Karpas-422 (cell line): ENCODE measurements at places on chromosomes 3 and 15. TPM values are rescaled to one million over a fixed set of nuclear protein-coding genes. Genes with fewer than 3 reads are reported as not detected.

Gene DISP2
- total RNA-seq, result 0.07 and 2.6 TPM in 2 replicates

DNA sequence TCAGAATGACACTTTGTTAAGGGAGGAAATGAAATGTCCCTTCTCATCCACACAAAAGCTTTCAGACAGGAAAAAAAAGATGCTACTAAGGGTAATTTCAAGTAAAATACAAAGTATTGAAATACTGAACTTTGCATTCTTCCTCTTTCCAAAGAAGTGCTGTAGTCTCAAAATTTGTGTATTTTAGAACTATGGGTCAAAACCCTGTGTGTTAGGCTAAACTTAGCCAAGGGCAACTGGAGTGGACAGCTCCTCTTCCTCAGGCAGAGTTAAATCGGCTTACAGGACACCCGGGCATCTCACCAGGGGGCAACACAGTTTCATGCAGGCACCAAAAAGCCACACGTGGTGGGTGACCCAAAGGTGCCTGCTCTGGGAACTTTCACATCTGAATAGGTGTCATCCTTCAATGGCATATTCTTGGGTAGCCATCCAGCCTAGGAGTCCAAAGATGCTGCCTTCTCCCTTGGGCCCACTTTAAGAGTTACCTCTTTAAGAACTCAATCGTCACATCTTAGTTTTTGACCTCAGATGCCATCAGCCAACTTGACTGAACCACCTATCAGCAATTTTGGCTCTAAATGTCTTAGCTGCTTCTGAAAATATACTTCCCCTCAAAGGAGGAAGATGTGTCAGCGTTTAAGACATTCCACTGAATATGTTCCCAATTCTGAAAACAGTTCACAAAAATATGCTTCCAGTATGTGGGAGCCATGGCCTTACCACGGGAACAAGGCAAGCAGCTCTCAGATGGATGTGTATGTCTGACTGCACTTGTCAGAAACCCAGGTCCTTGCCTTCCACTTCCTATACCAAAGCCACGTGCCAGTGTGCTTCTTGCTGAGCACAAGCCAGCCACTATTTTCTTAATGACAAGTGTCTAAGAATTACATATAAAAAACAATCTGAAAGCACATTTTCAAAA is 32.2 kb upstream of the MUC13 start:
- H3K36me3 ChIP-seq, result peaks cover 36% of the 10 kb centered on the region
- peaks cover 30% of the 10 kb centered on the region for H3K4me1 ChIP-seq
- no peak overlapping the region for H3K27ac ChIP-seq
- H3K27me3 ChIP-seq, result no peaks in the 10 kb centered on the region
- no peak for DNase-seq
- no peak overlapping the region for H3K4me3 ChIP-seq

GRCh38 chr3:46335541-46335940 is 18.4 kb upstream of the CCR2 start:
- no peaks in the 10 kb centered on the region for H3K27me3 ChIP-seq
- H3K27ac ChIP-seq, result no peak overlapping the region
- H3K4me3 ChIP-seq, result no peak overlapping the region
- no peaks in the 10 kb centered on the region for H3K4me1 ChIP-seq
- no peak for DNase-seq

GRCh38 chr3:133042778-133043177 is 4.6 kb downstream of the TMEM108 start:
- no peak overlapping the region for H3K27ac ChIP-seq
- H3K4me1 ChIP-seq, result no peaks in the 10 kb centered on the region
- H3K27me3 ChIP-seq, result no peaks in the 10 kb centered on the region
- H3K4me3 ChIP-seq, result no peak overlapping the region

- no peaks in the 10 kb centered on the region for H3K4me1 ChIP-seq
- no peaks in the 10 kb centered on the region for H3K27me3 ChIP-seq
- no peak overlapping the region for H3K4me3 ChIP-seq
These were observed 701.9 kb downstream of the IGSF11 start for GRCh38 chr3:118332699-118333098.

GRCh38 chr3:116200956-116201690 is 244.2 kb downstream of the LSAMP start:
- no peak overlapping the region for H3K27ac ChIP-seq
- no peak for DNase-seq
- no peak overlapping the region for H3K4me3 ChIP-seq
- H3K4me1 ChIP-seq, result no peaks in the 10 kb centered on the region

DNA sequence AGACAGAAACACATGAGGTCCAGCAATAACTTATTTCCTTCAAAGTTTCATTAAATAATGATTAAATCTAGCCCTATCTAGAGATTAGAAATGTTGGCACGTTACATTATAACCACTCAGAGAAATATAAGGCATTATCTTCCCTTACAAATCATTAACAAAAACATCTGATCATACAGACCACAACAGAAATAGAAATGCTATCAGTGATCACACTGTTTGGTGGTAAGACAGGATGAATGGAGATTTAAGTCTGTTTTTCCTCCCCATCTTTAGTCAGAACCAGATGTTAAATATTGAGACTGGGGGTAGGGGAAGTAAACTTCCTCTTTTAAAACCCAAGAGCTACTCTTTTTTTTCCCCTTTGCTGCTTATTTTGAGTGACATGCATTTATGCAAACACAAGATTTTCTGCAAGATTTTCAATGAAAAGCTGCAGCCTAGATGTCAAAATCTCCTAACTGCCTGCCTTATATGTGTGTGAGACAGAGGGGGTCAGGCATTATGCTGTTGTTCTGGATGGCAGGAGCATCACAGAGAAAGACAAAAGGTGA is 70.4 kb downstream of the CBLB start:
- peak; percentile 96 for DNase-seq
- peaks cover 96% of the 10 kb centered on the region for H3K4me1 ChIP-seq
- 0 out of 2 replicates have a peak, but pooled peaks cover 3% of the 10 kb centered on the region for H3K36me3 ChIP-seq

DNA sequence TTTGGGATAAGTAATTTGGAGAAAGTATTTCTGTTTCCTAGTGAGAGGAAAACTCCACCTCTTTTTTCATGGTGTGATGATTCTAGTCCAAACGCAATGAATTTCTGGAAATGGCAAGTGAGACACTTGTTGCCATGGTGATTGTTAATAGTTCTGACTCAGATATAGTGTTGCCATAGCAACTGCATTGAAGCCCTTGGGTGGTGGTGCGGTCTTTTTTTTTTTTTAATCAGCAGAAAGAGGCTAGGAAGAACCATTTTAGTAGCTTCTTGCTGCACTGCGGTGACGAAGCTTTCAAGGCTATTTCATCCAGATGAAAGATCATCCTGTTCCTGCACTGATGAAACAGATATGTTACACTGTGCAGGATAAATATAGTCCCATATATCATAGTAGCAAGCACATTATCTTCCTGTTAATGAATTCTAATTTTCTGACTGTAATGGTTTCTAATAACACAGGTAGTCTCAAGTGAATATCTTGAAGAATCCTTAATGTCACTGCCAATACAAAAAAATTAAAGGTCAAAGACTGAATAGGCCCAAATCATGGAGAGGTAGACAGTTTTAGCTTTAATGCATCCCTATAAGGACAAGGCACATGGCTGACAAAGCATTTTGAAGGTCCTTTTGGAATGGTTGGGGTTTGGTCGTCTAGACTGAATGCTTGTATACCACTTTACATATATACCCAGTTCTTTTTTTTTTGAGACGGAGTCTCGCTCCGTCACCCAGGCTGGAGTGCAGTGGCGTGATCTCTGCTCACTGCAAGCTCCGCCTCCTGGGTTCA is 125.1 kb upstream of the ZBTB20 start:
- no peaks in the 10 kb centered on the region for H3K4me1 ChIP-seq
- no peak for DNase-seq
- no peaks in the 10 kb centered on the region for H3K27me3 ChIP-seq
- no peak overlapping the region for H3K27ac ChIP-seq

- no peaks in the 10 kb centered on the region for H3K27me3 ChIP-seq
- peak overlapping the region; percentile 77 for H3K27ac ChIP-seq
- H3K4me3 ChIP-seq, result peak overlapping the region; percentile 62
- peak; percentile 72 for DNase-seq
- H3K4me1 ChIP-seq, result peaks cover 55% of the 10 kb centered on the region
These were observed 1.6 kb upstream of the FOXP1 start for GRCh38 chr3:71585131-71585530.

Gene GOLGA8J
- not detected in 2 replicates for total RNA-seq
